ENCODE measurements at places on chromosomes 1 and 21. TPM values are rescaled to one million over a fixed set of nuclear protein-coding genes. Genes with fewer than 3 reads are reported as not detected.

DNA sequence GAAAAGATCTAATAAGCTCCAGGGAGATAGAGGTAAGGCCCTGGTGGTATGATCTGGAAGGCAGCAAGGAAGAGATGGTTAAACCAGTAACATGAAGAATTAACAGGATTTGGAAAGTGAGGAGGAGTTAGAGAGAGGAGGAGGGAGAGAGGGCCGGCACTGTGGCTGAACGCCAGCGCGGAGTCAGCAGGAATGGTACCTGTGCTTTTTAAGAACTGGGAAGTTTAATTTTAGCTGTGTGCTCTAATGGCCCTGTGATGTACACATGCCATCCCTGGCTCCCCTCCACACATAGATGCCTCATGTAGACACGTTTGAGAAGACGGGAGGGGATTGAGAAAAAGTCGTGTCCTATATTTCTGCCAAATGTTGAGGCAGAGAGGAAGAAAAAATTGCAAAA is 13.8 kb upstream of the AVPR1B start:
- DNase-seq = no peak

GRCh38 chr1:229991104-229991513 is 75.9 kb upstream of the GALNT2 start:
- no peak for DNase-seq

DNA sequence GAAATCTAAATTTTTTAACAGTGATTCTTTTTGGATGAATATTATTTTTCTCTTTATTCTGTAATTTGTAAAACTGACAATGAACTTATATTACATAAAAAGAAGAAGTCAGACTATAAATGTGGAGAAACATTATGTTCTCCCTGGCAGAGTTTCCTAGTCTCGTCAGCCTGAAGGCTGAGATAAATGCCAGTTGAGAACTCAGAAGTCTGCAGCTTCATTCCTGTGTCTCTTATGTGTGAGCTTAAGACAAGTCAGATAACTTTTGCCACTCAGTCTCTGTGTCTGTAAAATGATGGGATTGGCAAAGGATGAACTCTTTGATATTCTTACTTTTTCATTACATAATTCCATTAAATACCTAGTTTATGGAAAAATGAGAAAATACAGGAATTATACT is 568.8 kb upstream of the ZRANB2 start:
- no peak for DNase-seq

DNA sequence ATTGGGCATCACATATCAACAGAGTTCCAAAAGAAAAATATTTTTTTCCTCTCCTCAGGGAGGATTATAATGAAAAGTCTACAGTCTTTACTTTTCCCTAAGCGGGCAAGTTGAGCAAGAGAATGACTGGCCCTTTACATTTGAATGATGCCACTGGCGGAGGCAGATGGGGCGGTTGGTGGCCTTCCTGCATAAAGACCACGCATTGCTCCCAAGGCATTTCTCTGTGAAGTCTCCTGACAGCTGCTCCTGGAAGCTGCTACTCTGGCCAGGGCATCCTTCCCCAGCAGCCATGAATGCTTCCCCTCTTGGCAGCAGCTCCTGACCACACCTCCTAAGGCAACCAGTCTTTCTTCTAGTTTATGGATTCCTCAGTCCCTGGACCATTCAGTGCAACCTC is 161.1 kb upstream of the RRP15 start:
- no peak for DNase-seq

- no peak for DNase-seq
Measured at GRCh38 chr1:182633657-182634281, 29.6 kb upstream of the RGS16 start.

DNA sequence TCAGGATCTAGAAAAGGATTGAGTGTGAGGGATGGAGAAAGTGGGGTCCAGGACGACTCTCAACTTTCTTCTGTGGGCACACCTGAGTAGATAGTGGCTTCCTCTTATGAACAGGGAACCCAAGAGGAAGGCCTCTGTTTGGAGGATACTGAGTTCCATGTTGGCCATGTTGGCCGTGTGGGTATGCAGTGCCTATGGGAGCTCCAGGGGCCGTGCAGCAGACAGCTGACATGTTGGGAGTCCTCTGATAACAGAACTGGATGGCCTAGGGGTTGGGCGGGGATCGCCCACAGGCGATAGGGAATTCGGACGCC is 43.0 kb downstream of the TMEM53 start:
- DNase-seq = no peak

- DNase-seq = no peak
Measured at GRCh38 chr1:234721476-234722269, 111.7 kb upstream of the IRF2BP2 start.

DNA sequence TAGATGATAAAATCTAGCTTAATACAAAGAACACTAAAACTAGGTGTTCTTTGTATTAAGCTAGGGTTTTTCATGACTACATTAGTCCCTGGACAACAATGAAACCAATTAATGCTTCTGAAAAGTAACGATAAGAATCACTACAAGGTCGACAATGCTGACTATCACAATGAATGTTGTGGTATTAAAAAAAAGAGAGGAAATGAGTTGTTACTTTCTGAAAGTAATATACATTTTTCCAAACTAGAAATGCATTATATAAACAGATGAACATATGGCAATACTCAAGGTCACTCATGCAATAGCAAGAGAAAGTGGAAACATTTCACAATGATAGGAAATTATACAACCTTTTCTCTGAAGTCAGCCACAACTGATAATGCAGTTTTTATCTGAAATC is 19.0 kb downstream of the DPH5 start:
- DNase-seq = no peak

Gene GPR52
- total RNA-seq = 0.20 TPM

Gene LEPROT
- 14.2 TPM for total RNA-seq

Data from activated naive CD4-positive, alpha-beta T cell treated with anti-CD3 and anti-CD28 coated beads for 36 hours (primary cell).